ENCODE measurements at places on chromosomes 16 and 17.
A peak's percentile ranks its signal among the peaks of the same experiment; 100 is the strongest.

GRCh38 chr17:81483085-81483861, 29.3 kb downstream of the ACTG1 start:
- no peak for DNase-seq

DNA sequence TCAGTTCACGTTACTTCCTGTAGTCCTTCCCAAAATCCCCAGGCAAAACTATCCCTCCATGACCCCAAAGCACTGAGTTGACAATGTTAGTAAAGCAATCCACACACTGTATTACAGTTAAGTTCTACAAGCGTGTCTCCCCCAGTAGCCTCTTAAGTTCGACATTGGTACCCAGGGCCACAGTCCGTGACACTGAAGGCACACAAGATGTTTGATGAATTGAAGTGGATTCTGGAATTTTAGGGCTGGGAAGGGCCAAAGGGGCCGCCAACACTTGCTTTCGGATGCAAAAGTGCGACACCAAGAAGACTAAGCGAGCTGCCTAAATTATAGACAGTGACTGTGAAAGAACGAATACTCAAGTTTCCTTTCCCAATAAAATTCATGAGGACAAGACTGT, 1.5 kb downstream of the VPS35 start:
- no peak for DNase-seq

DNA sequence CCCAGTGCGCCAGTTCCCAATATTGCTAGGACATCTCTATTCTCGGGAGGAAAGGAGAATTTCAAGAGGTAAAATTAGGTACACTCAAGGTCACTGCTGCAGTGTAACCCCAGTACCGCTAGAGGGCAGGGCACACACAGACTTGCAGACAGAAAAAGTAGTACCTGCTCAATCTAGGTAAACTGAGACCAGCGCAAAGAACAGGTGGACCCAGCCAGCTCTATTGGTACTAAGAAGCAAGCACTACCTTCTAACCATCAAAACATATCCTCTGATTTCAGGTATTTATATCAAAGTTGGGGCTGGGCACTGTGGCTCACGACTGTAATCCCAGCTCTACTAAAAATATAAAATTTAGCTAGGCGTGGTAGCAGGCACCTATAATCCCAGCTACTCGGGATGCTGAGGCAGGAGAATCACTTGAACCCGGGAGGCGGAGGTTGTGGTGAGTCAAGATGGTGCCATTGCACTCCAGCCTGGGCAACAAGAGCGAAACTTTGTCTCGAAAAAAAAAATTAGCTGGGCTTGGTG, 3.6 kb upstream of the WDR81 start:
- DNase-seq, result peak; percentile 42

GRCh38 chr17:13735444-13735843, 133.7 kb upstream of the HS3ST3A1 start:
- no peak for DNase-seq

DNA sequence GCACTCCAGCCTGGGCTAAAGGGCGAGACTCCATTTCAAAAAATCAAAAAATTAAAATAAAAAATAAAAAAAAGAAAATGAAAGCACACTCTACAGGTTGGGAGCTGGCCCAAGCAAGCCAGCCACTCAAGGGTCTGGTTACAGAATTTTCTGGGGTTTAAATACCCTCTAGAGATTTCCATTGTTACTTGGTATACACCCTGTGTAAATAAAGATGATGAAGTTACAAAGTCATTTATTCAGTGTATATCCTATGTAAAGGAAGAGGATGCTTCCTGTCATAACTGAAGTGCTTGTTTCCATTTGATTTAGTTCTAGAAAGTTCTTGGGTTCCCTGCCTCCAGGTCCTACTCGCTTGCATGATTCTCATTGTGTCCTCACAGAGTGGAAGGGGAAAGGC, 79.9 kb upstream of the C17orf78 start:
- no peak for DNase-seq

- no peak for DNase-seq
These were observed 55.6 kb upstream of the LRRC37A3 start for GRCh38 chr17:64974750-64975317.

DNA sequence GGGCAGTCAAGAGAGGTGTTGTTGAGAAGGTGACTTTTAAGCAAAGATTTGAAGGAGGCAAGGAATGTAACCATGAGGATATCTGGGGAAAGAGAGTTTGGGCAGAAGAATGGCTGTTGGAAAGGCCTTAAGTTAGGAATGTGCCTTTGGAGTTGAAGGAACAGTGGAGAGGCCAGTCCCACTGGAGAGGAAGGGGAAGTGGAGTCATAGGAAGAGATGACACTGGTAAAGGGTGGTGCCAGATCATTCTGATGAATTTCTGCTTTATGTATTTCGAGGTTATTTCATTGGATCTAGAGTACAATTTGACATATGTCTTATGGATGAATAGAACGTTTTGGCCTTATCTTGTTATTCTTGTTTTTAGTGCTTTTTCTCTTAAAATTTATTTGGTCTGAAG, 93.5 kb downstream of the WWP2 start:
- no peak for DNase-seq

DNA sequence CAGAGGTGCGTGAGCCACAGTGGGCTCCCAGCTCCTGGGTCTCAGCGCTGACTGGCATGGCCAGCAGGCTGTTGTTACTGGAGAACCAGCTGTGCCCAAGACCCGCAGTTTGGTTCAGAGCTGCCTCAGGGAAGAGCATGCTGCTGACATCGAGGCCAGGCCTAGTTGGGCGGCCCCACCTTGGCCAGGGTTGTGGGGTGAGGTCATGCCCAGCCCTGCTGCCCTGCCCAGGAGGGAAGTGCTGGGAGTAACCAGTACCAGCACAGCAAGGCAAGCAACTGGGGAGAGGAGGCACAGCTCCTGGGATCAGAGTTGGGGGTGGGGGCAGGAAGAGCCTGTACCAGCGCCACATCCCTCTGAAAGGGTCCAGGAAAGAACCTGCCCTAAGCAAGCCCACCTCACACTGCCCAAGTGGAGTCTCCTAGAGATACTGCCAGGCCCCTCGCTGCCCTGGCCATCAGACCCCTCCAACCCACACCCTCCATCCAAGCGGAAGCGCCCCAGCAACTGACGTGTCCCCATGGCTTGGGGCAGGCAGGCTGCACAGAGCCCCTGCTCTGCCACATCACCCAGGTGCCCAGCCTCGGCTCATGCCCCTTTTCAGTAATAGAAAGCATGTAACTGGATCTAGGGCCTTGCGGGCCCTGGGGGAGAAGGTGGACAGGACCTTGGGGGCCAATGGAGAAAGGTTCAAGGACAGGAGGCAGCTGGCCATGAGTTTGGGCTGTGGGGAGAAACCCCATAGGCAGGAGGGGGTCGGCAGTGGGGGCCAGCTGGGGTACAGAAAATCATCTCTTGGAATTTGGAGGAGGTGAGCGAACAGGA, 990 bp downstream of the DOK4 start:
- DNase-seq, result no peak

- DNase-seq, result no peak
These were observed 55.6 kb downstream of the CYLD start for GRCh38 chr16:50797456-50797855.

- no peak for DNase-seq
These were observed 191.4 kb downstream of the RGS9 start for GRCh38 chr17:65328567-65328966.

- DNase-seq, result no peak
These were observed 165.7 kb downstream of the CMIP start for GRCh38 chr16:81610144-81610842.

DNA sequence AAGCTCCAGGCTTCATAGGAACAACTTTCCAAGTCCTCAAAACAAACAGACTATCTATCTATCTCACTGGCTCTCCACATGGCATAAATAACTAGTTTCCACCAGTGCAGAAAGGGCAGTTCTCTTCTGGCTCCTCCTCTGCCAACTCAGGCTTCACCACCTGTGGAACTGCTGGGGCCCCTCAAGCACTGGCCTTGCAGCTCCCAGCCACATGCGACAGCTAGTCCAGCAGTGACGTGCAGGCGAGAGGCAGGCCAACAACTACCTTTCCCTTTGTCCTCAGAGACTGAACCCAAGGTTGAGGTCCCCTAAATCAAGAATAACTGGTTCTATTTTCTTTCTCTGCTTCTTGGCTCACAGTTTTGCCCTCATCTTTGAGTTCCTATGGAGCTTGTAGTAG, 137.6 kb downstream of the AATF start:
- no peak for DNase-seq

DNA sequence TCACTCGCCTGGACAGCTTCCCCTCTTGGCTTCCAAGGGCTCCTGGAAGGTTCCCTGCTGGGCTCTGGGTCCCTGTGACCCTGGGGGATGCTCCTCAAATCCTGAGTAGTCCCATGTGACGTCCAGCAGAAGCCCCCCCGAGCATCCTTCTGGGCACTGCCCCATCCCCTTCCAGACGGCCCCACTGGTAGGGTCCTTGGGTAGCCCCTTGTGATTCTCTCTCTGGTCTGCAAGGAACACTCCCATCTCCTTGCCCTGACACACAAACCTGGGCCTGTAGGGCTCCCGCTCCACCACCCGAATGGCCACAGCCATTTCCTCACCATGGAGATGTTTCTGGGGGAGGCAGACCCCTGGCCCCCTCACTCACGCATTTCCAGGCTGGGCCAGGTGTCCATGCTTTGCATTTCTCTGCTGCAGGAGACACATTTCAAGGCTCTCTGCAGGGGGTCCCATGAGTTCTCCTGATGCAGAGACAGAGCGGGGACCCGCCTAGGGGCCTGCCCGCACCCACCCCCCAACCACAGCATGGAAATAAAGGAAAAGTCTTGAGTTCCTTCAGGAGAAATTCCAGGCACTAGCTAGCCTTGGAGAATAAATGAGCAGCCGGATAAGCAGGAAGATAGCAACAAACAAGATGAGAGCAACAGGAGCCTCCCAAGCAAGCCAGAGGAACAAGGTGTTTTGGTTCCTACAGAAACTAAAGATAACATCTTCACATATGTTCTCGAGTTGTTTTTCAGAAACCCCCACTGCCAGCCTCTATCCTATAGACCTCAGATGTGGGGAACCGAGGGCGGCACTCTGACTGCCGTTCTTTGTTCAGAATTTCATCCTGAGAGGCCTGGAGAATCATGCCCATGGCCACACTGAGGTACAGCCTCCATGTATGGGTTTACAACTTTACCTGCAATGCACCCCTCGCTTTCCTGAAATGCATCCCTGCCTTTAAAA, 128.8 kb downstream of the MGAT5B start:
- no peak for DNase-seq

- DNase-seq, result no peak
These were observed 77.8 kb downstream of the MRC2 start for GRCh38 chr17:62705156-62705777.

DNA sequence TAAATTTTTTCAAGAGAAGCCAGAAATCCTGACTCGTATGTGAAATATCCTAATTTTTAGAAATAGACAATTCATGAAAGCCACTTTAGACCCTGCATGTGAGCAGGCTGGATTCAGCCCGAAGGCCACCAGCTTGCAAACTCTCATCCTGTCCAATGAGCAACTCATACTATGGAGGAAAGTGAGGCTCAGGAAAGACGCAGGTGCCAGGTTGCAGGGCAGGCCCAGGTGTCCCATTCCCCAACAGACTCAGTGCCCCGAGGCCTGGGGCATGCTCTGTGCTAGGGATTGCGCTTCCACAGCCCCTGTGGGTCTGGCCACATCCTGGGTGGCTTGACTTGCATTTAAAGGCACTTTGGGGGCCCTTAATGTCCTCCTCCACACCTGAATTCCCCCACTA, 16.7 kb upstream of the RASD1 start:
- DNase-seq, result no peak

- DNase-seq, result no peak
These were observed 24.9 kb upstream of the ZFPM1 start for GRCh38 chr16:88428156-88428555.

GRCh38 chr17:49442041-49442440, 27.4 kb upstream of the PHB1 start:
- no peak for DNase-seq

DNA sequence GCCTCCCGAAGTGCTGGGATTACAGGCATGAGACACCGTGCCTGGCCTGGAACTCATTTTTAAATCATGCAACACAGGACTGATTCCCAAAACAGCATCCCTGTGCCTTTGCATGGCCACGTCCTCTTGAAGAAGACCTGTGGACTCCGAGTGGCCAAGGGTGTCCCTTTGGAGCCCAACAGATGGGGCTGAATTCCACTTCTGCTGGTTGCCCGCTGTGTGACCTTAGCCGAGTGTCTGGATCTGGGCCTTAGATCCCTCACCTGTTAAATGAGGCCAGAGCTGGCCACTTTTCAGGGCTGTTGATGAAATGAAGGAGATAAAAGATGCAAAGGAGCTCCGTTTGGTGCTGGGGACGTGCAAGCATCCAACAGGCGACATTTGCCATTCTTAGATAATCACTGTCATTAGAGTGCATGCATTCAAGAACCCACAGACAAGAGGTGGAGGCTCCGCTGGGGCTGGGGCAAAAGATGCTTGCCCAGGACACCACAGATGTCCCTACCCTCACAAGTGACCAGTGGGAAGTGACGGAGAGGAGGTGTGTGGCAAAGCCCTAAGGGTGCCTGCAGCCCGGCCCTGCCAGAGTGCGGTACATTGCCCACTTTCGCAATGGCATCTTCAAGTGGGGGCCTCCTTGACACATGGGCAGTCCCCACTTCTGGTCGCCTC, 354.1 kb upstream of the TNRC6C start:
- no peak for DNase-seq

DNA sequence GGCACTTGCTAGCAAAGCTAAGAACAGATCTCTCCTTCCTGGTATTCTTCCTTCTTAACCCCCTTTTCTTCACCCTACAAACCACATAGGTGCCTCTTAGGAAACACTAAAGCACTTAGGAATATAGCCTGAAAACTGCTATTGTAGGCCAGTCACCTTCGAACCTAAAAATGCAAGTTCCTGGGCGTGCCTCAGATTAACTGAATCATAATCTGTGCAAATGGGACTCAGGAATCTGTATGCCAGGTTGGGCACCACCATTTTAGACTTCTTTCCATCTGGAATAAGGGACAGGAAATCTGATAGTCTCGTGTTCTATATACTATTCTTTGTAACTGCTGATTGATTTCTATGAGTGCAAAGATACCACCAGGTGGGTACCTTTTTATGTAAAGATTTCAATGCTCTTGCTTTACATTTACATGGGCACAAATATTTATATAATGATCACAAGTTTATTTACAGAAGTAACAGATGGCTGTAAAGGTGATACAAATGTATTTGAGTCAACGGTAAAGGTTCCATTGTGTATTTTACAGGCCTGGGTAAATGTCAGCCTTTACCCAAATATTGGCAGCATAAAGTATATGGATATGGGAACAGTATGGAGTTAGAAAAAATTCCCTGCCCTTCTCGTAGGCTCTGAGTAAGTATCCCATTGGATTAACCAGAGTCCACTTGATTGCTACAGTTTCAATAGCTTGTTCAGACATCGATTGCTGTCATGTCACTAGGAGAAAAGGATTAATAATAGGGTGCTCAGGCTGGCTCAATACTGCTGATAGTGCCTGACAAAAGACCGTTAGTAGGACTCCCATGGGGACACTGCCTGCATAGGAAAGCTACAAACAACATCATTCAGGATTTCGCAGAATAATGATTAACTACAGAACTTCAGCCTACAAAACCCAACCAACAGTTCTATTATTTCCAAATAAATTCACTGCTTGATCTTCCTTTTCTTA, 124.7 kb downstream of the SNX11 start:
- DNase-seq, result no peak

DNA sequence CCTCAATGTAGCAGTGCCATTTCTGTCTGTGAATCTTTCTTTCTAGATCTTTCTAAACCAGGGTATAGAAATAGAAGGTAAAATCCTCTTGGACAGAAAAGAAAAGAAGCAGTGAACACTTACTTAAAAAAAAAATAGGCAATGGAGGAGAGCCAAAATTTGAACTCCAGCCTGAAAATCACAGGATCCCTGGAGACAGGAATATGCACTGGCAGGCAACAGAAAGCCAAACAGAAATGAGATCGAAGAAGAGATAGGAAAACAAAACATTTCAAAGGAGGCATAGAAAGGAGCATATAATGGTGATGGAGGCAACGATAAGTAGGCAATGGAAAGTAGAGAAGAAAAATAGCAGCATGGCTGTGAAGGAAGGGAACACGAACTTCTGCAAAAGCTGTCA, 253.7 kb upstream of the HSBP1 start:
- no peak for DNase-seq

Measured in stimulated activated CD8-positive, alpha-beta memory T cell treated with anti-CD3 and anti-CD28 coated beads, Interleukin-2, amount 100 ng/mL, for 1 hour (primary cell).